Central memory CD4-positive, alpha-beta T cell (primary cell): ENCODE measurements at places on chromosomes 6 and 20.

GRCh38 chr6:78222226-78222625, 569.4 kb downstream of the MEI4 start:
- DNase-seq: no peak

- no peak for DNase-seq
These were observed 55.8 kb downstream of the LYRM2 start for GRCh38 chr6:89582669-89583325.

DNA sequence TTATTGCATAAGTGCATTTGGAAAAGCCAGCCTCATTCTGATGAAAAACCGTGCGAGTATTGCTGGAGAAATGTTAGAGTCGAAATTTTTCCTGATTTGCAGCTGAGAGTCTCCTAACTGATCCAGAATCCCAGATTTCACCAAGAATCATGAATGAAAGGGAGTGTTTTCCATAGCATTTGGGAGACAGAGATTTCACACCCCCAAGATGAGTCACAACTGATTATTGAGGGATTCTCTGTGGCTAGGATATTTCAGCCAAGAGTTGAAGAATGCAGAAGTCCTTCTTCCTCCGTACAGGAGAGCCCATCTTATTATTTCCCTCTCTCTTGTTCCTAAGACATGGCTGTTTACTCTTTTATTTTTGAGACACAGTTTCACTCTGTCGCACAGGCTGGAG, 82.2 kb upstream of the SALL4 start:
- DNase-seq: no peak

GRCh38 chr6:99602520-99603420, 3.9 kb upstream of the PRDM13 start:
- no peak for DNase-seq

DNA sequence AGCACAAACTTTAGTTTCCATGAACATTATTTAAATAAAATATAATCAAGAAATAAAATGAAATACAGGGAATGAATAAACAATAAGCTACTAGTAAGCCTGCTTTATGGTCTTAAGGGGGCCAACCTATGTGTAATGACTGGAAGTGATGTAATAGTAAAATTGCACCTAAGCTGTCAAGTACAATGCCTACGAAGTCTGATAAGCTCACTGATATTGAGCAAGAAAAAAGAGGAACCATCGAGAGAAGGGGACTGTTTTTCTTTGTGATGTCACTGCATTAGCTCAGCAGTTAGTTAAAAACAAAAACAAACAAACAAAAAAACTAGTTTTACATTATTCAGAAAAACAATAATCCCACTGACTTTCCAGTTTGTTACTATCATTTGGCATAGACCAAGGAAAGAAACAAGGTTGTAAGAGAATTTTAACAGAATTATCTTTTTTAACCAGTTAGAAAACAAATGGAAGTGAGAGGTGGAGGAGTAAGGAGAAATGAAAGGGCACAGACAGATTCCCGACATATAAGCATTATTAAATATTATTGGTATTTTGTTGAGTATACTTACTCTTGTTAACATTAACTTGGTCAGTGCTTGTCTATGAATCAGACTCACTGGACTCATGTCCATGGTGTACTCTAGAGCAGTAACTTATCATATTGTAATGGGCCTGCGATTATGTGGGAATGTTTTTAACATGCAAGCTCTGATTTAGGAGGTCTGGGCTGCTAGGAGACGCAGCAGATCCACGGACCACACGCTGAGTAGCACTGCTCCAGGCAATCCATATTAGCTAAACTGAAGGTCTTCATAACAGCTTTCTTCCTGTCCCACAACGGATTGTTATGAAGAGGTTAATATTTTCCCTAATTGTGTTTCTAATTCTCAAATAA, 99.6 kb upstream of the HMGCLL1 start:
- no peak for DNase-seq

GRCh38 chr6:106087548-106088325, 1.6 kb downstream of the PRDM1 start:
- DNase-seq: no peak

- no peak for DNase-seq
These were observed 117.3 kb downstream of the PSMB1 start for GRCh38 chr6:170435766-170436165.

DNA sequence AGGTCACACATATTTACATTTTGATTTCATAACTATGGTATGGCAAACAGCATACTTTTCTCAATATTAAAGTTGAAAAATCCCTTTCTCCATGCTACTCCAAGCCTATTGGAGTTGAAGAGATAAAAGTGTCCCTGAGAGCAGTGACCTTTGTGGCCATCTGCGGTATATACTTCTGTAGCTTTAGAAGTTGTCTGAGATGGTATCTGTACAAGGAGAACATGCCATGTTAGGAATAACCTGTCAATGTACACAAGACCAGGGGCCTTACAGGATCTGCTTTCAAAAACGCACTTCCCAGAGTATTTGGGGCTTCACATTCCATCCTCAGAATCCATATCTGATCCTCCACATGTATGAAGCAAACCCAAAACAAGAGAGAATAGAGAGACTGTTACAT, 226.7 kb downstream of the MEI4 start:
- no peak for DNase-seq

- no peak for DNase-seq
These were observed 15.4 kb upstream of the STMND1 start for GRCh38 chr6:17086469-17086868.

DNA sequence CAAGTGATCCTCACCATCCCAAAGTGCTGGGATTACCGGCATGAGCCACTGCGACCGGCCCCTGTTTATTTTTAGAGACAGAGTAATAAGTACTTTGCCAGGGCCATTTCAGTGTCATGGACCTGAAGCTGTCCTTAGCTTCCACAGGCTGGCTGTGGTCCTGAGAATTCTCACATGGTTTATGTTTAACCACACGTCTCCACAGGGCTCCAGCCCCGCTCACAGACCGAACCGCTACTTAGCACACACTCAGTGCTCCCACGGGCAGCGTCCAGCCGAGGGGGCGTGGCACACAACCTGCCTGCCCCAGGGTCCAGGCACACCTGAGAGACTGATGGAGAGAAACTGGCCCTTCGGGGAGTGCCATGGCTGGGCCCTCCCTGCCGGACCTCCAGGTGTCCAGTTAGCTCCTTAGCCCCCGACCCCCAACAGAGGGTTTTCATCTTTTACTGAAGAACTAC, 11.7 kb downstream of the ACSS1 start:
- no peak for DNase-seq

DNA sequence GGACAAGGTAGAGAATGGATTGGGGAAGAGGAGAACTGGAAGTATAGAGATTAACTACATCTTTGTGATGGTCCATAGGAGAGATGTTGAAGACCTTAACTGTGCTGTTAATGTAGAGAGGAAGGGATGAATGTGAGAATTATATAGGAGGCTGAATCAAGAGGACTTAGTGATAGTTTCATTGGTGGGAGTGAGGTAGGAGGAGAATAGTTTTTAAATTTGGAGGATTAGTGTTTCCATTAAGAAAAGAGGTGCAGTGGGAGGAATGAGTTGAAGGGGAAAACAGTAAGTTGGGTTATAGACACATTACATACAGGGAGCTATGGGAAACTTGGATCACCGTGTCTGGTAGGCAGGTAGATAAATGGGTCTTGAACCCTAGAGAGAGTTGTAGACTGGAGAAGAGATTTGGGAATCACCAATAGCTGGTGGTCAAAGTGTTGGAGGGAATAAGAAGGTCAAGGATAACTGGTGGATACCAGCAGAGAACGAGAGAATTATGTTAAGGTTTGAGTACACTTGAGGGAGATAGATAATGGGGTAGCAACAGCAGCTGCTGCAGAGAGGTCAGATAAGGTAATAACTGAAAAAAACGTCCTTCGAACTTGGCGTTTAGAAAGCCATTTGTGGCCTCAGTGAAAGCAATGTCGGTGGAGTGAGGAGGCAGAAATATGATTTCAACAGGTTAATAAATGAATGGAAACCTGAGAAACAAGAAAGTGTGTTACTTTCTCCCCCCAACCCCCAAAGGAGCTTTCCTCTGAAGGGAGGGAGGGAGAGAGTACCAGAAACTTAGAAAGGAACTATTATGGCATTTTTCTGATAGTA, 3.1 kb downstream of the C6orf89 start:
- DNase-seq: no peak

DNA sequence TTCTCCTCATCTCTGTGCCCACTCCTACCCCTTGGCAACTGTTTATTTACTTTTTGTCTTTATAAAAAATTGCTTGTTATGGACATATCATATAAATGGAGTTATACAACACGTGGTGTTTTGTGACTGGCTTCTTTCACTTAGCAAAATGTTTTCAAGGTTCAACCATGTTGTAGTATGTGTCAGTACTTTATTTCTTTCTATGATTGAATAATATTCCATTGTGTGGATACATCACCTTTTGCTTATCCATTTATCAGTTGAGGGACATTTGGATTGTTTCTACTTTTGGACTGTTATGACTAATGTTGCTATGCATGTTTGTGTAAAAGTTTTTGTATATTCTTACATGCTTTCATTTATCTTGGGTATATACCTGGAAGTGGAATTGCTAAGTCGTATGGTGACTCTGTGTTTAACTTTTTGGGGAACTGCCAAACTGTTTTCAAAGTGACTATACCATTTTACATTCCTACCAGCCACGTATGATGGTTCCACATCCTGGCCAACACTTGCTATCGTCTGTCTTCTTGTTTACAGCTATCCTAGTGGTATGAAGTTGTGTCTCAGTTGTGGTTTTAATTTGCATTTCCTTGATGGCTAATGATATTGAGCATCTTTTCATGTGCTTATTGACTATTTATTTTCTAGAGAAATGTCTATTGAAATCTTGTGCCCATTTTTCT, 84.4 kb downstream of the SLX4IP start:
- DNase-seq: no peak

DNA sequence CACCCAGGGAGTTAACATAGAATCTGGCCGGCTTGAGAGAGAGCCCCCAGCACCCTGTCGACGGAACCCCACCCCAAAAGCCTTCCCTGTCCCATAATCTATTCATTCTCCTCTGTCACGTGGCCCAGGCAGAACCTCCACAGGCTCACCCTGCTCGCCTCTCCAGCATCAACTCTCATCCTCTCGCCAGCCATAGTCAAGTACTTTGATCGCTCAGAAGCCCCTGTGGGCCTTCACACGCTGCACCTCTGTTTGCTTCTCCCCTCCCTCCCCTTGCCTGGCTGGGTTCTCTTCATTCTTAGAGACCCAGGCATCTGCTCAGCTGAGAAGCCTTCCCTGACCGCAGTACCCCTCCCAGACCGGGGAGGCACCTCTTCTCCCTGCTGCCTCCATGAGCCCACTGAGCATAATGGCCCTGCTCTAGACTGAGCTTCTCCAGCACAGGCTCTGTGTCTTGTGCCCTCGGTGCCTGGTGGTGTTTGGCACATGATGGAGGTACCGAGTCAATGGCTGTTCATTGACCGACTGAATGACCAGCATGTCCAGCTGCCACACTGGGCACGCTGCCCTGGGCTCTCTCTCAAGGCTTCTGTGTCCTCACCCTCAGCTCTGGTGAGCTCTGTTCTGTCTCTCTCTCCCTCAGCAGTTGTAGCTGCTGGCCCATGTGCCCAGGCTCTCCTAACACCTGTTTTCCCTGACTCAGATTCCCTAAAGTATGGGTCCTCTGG, 33.7 kb downstream of the PKIG start:
- no peak for DNase-seq

GRCh38 chr6:16540804-16541752, 220.2 kb downstream of the ATXN1 start:
- no peak for DNase-seq

- no peak for DNase-seq
These were observed 54.4 kb downstream of the PRND start for GRCh38 chr20:4776079-4776630.

DNA sequence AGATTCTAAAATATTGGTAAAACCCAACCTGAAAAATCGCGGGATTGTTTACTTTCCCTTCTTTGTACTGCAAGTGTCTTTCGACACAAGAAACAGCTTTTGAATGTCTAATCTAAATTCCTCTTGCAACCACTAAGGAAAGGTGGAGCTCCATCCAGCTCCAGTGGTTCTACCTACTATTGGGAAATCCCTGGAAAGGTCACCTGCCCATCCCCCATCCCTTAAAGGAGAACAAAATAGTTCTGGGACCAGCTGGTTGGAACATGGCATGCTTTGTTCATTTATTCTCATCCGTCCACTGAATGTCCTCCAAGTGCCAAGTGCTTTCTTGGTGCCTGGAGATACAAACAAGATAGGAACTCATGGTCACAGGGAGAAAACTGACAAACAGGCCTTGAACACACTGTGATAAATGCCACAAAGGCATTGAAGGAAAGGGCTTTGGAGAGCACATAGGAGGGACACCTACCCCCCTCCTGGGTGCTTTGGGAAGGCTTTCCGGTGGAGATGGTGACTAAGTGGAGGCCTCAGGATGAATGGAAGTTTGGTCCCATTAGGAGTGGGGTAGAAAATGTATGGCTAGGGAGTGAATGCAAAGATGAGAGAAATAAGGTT, 2.3 kb upstream of the CITED2 start:
- DNase-seq: no peak

GRCh38 chr6:142350309-142350708, 48.5 kb downstream of the ADGRG6 start:
- DNase-seq: no peak

- no peak for DNase-seq
These were observed 899.6 kb upstream of the SLC35B3 start for GRCh38 chr6:9334979-9335378.

DNA sequence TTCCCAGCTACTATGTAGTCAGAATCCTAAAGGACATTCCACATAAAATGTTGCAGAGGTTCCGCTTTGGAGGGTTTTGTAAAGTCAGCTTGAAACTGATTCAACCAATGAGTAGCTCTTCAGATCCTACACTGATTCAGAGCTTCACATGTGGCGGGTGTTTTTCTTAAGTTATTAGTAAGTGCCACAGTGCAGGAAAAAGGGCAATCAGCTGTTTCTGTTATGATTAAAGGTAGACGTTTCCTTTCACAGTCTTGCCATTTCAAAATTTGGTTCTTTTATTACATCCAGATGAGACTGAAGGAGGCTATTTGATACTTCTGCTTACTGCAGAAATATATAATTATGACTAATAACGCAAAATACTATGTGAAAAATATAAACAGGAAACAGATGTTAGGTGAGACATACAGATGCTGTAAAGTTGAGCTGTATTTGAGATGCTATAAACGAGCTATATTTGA, 443.9 kb downstream of the CDKAL1 start:
- no peak for DNase-seq

DNA sequence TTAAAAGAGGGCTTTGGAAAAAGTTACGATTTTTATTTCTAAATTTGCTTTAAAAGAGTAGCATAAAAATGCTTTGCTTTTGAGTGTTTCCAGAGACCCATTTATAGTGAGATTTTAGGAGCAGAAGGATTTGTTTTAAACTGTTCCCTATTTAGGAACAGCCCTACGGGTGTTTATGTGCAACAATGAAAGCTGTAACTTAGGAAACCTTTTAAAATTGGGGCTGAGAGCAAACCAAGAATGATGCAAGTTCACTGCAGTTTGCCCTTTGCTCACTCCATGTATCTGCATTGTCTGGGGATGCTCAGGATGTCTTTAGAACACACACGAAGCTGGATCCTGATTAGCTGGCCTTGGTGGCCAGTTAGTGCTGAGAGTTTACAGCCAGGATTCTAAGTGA, 40.9 kb downstream of the GHRH start:
- DNase-seq: no peak

GRCh38 chr20:34495916-34496315, 20.3 kb upstream of the DYNLRB1 start:
- DNase-seq: no peak
